ENCODE measurements at places on chromosomes 12 and 14.

- no peak for DNase-seq
These were observed 1.7 kb downstream of the RECQL start for GRCh38 chr12:21499765-21500164.

- DNase-seq, result no peak
These were observed 361.9 kb upstream of the FAR2 start for GRCh38 chr12:28787151-28787550.

DNA sequence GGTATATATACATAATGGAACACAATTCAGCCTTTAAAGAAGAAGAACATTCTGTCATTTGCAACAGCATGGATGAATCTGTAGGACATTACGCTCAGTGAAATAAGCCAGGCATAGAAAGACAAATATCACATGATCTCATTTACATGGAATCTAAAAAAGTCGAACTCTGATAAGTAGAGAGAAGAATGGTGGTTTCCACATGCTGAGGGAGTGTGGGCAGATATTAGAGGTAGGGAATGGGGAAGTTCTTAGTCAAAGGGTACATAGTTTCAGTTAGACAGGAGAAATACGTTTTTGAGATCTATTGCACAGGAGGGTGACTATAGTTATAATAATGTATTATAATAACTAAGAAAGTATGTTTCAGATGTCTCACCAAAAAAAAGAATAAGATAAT is 71.4 kb downstream of the ADAMTS20 start:
- no peak for DNase-seq

DNA sequence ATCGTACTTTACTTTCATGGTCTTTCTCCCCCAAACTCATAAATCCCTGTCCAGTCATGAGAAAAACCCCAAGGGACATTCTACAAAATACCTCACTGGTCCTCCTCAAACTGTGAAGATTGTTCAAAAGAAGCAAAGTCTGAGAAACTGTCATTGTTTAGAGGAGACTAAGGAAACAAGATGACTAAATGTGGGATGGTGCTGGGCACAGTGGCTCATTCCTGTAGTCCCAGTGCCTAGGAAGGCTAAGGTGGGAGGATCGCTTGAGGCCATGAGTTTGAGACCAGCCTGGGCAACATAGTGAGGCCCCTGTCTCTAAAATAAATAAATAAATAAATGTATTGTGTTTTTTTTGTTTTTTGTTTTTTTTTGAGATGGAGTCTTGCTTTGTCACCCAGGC is 74.2 kb upstream of the SCAF11 start:
- DNase-seq, result no peak

DNA sequence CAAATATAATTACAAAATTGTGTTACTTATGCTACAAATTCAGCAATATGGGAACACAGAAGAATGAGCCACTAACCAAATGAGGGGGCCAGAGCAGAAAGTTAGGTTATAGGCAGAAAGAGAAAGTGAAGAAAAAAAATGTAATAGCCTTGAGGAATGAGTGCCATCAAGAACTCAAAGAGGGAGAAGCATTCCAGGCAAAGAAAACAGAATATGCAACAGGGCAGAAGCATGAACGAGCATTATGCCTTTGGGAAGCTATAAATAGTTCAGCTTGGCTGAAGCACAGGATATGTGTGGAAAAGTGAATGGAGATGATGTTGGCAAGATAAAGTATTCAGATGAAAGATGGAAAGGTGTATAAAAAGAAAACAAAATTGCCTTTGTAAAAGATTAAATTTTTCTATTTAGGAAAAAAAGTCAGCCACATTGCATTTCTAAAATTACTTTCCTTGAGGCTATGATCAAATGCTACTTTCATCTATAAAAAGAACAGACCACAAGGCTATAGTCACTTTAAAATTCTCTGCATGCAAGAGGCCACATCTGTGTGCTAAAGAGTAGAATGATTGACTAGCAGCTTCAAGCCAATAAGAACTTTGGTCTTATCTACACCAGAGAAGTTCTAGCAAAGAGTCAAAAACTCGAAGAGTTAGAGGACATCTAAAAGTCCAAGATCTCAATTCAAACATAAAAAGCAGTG is 193.6 kb upstream of the GARIN6 start:
- no peak for DNase-seq

DNA sequence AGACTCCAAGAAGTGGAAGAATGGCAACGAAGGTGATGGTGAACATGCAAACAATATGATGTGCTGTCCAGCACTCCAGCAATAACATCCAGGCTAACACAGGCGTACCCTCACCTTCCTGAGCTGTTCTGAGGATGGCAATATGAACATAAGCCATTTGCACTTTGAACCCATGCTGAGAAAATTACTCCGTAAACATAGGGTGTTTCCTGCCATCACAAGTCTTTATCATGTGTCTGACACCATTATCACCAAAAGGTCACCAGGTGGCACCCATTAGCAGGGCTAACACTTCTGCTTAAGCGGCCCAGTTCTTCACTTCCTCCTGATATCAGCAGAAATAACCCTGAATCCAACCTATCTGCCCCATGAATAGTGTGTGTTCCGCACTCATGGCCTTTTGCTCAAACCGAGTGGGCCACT is 482.8 kb downstream of the MED13L start:
- no peak for DNase-seq

GRCh38 chr12:97983796-97984195 is 521.2 kb downstream of the RMST start:
- DNase-seq, result no peak

DNA sequence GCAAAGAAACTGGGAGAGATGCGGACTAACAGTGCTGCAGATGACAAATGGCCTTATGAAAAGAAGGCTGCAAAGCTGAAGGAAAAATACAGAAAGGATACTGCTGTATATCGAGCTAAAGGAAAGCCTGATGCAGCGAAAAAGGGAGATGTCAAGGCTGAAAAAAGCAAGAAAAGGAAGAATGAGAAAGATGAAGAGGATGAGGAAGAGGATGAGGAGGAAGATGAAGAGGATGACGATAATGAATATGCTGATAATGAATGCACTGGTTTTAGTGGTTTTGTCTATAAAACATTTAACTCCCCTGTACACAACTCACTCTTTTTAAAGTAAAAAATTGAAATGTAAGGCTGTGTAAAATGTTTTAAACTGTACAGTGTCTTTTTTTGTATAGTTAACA is 13.2 kb upstream of the ARID4A start:
- DNase-seq, result no peak

DNA sequence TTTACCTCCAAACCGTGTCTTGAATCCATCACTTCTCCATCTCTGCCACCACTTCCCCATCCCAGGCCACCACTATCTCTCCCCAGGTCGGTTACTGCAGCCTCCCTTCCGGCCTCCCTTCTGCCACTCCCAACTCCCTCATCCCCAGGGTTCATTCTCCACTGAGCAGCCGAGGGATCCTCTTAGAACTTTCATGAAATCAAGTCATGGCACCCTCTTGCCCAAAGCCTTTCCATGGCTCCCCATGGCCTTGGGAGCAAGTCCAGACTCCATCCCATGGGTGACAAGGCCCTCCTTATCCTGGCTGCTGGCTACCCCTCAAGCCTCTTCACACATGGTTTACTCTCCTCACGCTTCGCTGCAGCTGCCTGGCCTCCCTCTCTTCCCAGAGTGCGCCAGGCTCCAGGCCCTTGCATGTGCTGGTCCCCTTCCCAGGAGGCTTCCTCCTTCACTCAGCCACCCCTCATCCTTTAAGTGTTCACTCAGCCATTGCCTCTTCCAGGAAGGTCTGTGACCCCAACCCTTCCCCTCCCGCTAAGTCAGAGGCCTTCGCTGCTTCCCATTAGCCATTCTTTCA is 17.9 kb upstream of the SH2B3 start:
- DNase-seq, result no peak

GRCh38 chr12:92010368-92010767 is 135.3 kb downstream of the BTG1 start:
- no peak for DNase-seq

- DNase-seq, result no peak
These were observed 50.3 kb downstream of the KCNA1 start for GRCh38 chr12:4960030-4960429.

GRCh38 chr12:76226397-76226796 is 121.8 kb downstream of the BBS10 start:
- DNase-seq, result no peak

DNA sequence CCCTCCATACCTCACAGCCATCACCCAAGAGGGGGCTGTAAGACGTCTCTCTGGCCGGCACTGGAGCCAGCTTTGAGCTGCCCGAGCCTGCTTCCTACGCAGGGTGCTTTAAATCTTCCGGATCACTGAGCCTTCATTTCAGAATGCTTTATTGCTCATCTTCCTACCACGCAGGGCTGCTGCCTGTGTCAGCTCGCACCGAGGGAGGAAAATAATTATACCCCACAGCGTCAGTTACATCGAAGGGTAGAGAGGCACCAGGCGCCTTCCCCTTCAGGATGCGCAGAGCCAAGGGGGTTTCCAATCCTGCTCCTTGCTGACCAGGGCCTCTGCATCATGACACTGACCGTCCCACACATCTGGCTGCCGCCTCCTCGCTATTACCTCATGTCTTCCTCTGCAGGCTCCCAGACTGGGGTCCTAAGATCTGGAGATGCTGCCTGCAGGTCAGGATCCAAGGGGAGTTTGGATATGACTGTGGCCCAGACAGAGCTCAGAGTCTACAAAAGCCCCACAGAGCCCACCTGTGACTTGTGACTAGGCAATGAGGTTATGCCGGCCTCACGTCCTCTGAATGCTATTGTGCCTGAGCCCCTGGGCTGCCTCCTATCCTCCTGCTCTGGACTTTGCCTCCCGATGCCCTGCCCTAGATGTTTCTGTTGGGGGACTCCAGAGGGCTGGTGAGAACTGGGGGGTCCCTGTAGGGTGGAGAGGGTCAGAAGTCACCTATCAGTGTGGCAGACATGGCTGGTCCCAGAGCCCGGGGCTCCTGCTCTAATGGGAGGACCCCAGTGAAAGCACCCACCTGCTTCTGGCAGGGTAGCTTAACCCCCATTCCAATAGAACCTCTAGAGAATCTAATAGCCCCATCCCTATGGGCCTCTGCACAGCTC is 220.3 kb upstream of the RTL1 start:
- DNase-seq, result no peak

GRCh38 chr12:33047666-33048065 is 151.1 kb upstream of the PKP2 start:
- DNase-seq, result no peak

- DNase-seq, result peak; percentile 18
These were observed 41.3 kb downstream of the CCDC60 start for GRCh38 chr12:119375883-119376190.

DNA sequence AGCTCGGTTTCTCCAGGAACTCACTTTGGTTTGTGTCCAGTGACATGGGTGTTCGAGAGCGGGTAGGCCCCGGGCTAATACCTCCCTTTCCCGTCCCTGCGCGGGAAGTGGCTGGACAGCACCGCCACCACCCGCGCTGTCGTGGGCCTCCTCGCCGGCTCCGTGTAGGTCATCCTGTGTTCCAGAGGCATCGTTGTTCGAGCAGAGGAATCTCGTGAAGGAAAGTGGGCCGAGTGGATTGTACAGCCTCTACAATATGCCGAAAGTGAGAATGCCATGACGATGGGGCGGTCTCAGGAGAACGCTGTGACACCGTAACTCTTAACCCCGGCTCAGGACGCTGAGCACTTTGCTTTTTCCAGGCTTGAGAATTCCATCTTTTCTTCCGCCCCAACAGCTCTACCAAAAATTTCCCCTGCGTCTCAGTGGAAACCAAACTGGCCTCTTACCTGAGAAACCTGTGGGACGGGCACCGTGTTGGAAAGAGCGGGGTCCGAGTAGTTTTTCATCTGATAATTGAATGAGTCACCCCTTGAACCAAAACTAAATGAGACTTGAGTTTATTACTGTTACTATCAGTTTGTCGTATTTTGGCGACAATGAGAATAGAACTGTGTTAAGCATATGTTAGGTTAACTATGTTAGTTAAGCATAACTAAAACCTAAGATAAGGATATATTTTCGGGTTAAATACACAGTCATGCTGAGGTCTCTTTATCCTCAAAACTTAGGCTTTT is 510 bp downstream of the EIF2S1 start:
- no peak for DNase-seq

DNA sequence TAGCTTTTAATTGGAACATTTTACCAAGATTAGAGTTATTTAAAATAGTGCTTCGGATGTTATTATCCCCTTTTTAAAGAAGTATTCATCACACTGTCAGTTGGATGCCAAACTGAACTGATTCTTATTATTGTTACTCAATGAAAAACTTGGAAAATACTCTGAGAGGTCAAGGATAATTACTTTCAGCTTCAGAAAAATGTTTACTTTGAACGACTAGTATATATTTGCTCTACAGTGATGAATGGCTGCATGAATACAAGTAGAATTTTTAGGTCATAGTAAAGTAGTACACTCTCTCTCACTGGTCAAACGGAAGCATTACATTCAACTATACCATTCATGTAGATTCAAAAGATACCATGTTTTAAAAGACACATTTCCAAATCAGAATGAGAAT is 269.2 kb downstream of the CCDC91 start:
- DNase-seq, result no peak

DNA sequence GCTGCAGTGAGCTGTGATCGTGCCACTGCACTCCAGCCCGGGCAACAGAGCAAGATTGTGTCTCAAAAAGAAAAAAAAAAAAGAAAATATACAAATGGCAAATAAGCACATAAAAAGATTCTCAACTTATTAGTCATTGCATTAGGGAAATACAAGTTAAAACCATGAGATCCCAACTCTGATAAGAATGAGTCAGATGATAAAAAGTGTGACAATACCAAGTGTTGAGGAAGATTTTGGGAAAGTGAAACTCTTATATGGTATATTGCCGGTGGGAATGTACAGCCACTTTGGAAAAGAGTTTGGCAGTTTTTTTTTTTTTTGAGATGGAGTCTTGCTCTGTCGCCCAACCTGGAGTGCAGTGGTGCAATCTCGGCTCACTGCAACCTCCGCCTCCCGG is 7.6 kb upstream of the PRPF40B start:
- no peak for DNase-seq

GRCh38 chr12:9936591-9936990 is 4.4 kb upstream of the CLEC2A start:
- no peak for DNase-seq

- DNase-seq, result no peak
These were observed 907.6 kb upstream of the FLRT2 start for GRCh38 chr14:84622357-84622756.

DNA sequence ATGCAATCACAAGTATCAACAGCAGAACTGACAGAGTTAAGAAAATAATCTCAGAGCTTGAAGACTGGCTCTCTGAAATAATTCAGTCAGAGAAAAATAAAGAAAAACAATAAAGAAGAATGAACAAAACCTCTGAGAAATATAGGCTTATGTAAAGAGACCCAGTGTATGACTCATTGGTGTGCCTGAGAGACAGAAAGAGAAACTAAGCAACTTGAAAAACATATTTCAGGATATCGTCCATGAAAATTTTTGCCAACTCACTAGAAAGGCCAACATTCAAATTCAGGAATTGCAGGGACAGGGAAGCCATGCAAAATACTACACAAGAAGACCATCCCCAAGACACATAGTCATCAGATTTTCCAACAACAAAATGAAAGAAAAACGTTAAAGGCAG is 56.2 kb downstream of the APOBEC1 start:
- no peak for DNase-seq

GRCh38 chr12:103523771-103524170 is 28.0 kb upstream of the C12orf42 start:
- DNase-seq, result no peak

All from right hindlimb (tissue), 1 donor.